SHP77 (cell line): ENCODE measurements at places on chromosomes 1 and 21.

DNA sequence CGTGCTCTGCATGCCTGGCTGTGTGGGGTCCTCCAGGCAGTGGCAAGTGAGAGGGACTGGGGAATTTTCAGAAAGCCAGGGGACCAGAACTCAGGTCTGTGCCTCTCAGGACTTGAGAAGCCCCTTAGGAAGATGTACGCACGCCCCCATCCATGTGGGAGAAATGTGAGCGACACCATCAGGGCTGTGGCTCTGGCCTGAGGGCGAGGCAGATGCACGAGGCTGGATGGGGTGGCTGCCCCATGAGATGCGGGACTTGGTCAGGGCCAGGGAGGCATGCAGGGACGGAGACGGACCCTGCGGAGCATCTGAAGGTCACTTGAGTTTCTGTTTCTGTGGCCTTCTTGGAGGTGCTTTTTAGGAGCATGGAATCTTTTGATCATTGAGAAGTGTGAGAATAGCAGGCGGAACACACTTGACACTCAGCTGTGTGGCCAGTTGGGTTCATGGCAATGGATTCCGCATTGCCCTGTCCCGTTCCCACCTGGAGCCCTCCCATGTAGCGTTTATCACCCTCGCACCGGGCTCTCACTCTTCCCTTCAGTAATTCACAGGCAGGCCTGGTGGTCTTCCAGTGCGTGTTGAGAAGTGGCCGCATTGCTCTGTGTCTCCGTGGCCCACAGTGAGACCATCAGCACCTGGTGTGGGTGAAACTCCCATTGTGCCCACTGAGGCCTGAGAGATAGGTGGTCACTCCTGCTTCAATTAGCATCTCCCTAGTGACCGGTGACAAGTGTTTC lies 30.7 kb upstream of the ACTRT2 start:
- DNase-seq = no peak

- DNase-seq = no peak
Observed at GRCh38 chr1:184020855-184021254, 16.7 kb downstream of the COLGALT2 start.

- DNase-seq = no peak
Observed at GRCh38 chr1:208280681-208281450, 36.7 kb upstream of the PLXNA2 start.

- DNase-seq = no peak
Observed at GRCh38 chr1:222251847-222252246, 296.1 kb downstream of the HHIPL2 start.

GRCh38 chr1:208141610-208142192 lies 102.5 kb downstream of the PLXNA2 start:
- DNase-seq = no peak

GRCh38 chr1:97767381-97767780 lies 153.5 kb downstream of the DPYD start:
- no peak for DNase-seq

GRCh38 chr1:30672661-30673060 lies 50.7 kb downstream of the MATN1 start:
- DNase-seq = no peak

DNA sequence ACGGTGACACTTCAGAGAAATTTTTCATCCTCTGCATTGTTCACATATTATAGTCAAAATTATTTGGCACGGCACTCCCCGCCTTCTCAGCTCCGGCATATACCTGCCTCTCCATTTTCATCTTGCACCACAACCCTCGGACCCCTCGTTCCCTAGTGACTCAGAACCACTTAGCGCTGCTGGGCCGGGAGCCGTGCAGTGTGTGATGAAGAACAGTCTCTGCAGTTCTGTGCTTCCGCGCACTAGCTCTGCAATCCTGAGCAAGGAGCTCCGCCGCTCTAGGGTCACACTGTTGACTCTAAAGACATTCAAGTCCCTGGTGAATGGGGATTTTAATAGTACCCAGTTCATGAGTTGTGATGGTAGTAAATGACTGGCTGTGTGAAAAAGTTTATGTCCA lies 221.2 kb downstream of the SLC35F3 start:
- no peak for DNase-seq

DNA sequence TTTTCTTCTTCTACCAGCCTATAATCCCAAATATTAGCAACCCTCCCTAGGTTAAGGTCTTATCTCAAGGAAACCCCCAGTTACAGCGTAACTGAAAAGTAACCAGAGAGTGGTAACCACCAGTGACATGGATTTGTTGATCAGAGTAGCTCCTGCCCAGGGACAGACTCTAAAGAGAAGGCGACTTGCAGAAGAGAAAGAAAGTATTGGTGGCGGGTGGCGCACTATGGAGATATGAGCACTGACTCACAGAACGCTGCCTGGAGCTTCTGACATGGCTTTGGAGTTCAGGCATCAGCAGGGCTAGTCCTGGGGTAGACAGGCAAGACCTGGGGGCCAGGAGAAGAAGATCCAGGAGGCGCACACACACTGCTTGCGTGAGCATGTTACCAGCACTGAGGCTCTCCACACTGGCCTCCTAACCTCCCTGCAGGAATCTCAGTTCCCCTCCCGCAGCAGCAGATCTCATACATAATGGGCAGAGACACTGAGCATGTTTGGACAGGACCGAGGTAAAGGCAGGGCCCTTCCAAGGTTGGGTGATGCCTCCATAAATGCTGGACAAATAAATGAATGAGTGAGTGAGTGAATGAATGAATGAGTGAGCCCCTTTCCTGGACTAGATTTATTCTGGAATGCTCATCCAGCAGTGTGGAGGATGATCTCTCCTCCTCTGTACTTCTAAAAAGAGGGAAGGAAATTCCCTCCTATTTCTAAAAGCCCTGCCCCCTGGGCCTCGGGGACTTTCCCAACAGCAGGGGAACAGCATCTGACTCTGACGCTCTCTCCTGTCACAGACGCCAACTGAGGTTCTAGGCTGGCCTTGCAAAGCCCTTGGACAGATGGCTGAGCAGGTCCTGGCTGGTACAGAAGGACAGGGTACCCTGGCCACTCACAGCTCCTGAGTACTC lies 175.5 kb downstream of the CLIC6 start:
- no peak for DNase-seq

GRCh38 chr1:174021591-174022079 lies 522 bp downstream of the RC3H1 start:
- DNase-seq = peak; percentile 28

GRCh38 chr1:34398916-34399275 lies 222.2 kb downstream of the C1orf94 start:
- DNase-seq = no peak

GRCh38 chr1:196450143-196451095 lies 157.8 kb downstream of the KCNT2 start:
- DNase-seq = no peak

DNA sequence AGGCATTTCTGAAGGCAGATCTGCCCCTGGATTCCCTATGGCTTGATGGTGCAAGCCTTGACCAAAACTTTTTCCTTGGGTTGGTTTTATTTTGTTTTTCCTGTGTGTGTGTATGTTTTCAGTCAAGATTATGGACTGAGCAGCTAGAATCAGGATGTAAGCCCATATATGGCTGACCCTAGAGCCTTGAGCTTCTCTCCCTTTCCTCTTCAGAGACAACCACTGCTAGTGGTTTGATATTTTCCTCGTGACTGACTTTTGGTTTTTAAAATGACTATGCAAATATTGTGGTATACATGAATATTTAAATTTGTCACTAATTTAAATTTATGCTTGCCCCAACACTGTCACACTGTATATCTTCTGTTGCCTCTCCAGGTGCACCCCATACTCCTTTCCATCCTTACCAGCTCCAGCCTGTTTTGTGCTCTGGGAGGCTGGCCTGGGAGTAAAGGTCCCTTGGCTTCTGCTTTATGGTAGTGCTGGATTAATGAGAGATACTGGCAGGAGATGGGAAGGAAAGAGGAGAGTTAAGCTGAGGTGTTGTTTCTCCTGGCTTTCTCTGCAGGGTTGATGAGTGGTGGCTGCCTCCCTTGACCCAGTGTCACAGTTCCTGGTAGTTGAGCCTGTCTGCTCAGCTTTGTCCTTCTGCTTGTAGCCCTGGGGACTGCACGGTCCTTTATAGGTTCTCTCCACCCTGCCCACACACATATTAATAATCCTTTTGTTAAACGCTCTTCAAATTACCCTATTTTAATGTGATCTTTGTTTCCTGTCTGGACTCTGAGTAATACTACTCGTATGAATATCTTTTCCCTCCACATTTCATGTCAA lies 44.4 kb downstream of the RWDD3 start:
- DNase-seq = no peak
